ENCODE measurements at places on chromosomes 16 and 17.

GRCh38 chr16:86722970-86723369, 144.6 kb downstream of the FOXL1 start:
- peak; percentile 22 for DNase-seq

- DNase-seq = no peak
Observed at GRCh38 chr17:74332763-74333283, 6.8 kb downstream of the KIF19 start.

DNA sequence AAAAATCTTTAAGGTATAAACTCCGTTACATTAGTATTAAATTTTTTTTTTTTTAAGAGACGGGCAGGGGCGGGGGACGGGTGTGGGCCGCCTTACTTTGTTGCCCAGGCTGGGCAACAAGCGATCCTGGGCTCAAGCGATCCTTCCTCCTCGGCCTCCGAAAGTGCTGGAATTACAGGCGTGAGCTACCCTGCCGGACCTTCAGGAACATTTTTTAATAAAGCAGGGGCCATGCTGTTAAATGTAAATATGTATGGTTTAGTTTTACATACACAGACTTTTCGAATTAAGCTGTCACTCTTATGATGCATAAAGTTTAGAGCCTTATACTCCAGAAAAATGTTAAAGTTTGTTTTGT, 2.4 kb downstream of the PPM1D start:
- no peak for DNase-seq

DNA sequence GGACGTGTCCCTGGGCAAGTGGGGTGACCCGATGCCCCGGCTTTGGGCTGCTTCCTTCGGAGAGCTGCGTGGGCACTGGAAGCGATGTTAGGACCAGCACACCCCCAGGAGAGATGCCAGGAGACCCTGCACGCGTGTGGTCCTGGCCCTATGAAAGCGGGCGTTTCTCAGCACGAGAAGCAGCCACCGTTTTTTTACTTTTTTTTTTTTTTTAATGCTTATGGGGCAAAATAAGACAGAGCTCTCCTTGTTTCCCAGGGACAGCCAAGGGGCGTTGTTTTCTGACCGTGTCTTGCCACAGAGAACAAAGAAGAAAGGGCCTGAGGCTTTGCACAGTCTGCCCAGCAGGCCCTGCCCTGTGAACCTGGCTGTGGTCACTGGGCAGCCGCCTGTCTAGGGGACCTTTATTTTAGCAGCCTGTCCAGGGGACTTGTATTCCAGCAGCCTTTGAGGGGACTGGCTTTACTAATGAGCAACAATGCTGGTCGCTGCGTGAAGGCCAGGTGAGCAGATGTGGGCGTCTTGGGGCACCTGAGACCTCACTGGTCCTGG, 996 bp downstream of the SLC25A10 start:
- DNase-seq = no peak

- no peak for DNase-seq
Observed at GRCh38 chr17:55708175-55708974, 14.3 kb downstream of the TMEM100 start.

- DNase-seq = no peak
Observed at GRCh38 chr16:67989322-67990017, 9.2 kb upstream of the DPEP3 start.
